ENCODE measurements at places on chromosomes 16 and 17.

DNA sequence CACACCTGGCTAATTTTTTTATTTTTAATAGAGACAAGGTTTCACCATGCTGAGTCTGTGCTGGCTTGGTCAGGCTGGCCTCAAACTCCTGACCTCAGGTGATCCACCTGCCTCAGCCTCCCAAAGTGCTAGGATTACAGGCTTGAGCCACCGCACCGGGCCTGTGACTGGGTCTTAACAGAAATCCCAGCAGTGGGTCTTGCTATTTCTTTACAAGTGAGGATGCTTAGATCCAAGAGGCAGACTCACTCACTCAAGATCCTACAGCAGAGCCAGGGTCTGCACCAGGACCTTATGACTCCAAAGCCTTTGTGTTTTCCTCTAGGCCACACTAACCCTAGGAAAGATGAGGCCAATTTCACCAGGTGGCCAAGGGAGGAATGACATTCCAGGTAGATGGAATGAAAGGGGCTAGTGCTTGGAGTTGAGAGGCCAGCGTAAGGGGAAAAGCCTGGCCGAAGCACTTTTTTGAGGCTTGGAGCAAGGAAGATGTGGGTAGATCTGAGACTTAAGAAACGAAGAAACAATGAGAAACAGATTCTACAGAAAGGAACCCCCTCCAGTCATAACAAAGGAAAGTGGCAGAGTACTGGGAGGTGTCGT, 5.7 kb upstream of the STAT5A start:
- DNase-seq: no peak

DNA sequence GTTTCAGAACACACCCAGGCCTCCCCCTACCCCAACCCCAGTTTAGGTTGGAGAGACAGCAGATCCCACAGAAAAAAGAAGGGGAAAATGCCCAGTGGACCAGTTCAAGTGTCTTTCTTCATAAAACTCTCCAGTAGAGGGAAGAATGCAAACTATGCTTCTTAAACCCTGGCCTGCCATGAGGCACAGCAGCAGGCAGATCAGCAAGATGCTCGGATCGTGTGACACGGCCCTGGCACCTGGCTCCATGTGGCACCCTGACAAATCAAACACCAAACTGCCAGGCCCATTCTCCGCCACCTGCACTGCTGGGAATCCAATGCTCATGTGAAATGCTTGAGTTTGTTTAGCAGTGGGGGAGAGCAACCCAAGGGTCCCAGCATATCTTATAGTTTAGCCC, 166.8 kb downstream of the SOX9 start:
- DNase-seq: no peak

GRCh38 chr16:81041696-81042095, 6.1 kb downstream of the ATMIN start:
- DNase-seq: no peak

GRCh38 chr16:54651440-54652195, 279.0 kb upstream of the IRX5 start:
- DNase-seq: peak; percentile 62

GRCh38 chr17:27930000-27930399, 36.8 kb upstream of the LYRM9 start:
- no peak for DNase-seq

DNA sequence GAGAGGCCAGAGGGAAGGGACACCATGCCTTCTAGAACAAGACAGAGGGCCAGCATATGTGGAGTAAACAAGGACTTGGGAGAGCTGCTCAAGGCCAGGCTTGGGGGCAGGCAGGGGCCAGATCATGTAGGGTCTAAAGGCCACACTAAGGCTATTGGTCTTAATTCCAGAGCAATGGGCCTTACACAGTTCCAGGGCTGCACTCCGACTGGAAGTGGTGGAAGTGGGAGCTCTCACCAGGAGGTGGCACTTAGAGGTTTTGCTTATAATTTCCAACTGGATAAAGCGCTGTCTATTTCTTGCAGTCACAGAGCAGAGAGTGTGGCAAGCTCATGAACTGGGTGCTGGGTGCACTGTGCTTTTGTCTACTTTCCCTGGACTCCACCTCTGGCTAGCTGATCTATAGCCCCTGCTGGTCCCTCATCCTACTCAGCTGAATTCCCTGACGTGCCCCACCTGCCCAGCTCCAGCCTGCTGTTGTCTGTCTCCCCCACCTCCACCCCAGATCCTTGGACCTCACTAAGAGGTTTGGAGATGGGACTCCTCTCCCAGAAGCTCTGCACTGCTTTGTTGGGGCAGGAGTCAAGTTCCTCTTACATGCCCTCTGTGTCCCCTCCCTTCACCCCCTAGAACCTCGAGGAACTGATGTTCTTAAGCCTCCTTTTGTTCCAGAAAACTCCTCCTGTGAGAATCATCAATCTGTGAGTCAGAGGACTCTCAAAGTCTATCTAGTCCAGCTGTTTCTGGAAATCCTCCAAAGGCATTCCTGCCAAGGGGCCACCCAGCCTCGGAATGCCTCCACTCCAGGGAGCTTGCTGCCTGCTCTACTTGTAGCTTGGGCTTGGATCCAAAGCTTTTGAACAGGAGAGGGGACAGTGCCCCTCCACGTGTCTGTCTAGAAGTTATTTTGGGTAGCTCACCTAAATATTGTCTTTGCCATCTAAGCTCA, 48.1 kb upstream of the KSR1 start:
- DNase-seq: no peak

DNA sequence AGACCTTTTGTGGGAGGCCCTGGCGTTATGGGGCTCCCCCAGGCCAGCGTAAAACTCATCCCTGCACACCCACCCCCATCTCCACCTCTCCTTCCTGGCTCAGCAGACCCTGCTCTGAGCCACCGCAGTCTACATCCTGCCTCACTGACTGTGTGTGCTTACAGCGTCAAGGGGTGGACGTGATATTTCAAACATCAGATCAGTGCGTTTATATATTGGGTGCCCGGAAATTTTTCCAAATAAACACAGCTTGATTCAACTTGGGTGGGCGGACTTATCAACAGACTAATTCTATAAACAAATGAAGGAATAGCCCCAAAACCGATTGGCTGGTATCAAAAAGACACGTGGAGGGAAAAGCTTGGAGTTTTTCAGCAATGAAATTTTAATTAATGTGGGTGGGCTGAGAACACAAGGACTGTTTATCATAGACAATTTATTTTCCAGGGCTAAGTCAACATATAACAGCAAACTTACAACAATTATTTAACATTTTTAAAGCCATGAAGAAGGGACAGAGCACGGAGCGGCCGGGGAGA, at the start of gene FOXL1:
Gene FOXL1 (plus strand): TSS at position 489 of the 539 bp plus-strand sequence. CDS start 175 bp downstream, outside the sequence.
- no peak for DNase-seq

DNA sequence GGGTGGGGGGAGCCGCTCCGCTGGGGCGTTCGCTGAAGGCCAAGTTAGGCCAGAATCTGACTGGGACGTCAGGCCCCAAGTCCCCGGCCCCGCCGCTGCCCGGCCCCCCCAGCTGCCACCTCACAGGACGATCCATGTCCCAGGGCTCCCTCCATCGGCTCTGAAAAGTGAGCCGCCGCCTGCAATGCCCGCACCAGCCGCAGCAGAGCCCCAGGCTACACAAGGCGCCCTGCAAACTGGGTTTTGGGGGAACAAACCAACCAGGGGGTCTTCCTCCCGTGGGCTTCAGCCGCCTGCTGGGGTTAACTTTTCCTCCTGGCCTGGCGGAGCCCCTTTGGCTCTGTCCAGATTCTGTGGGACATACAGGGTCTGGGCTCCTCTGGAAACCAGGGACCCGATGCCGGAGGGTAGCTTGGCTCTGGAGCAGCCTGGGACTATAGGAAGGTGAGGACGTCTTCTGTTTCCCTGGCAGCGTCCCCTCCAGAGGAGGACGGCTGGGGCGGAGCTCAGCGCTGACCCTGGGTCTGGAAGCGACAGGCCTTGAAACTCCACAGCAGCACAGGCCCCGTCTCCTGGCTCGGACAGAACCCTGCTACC, 835 bp downstream of the NME4 start:
- no peak for DNase-seq

Measured in NK-92 treated with Interleukin-12 subunit alpha and Interleukin-12 subunit beta, amount 100 ng/mL, for 24 hours (cell line).